NCI-H1105 (cell line): ENCODE measurements at places on chromosomes 2 and 18.

DNA sequence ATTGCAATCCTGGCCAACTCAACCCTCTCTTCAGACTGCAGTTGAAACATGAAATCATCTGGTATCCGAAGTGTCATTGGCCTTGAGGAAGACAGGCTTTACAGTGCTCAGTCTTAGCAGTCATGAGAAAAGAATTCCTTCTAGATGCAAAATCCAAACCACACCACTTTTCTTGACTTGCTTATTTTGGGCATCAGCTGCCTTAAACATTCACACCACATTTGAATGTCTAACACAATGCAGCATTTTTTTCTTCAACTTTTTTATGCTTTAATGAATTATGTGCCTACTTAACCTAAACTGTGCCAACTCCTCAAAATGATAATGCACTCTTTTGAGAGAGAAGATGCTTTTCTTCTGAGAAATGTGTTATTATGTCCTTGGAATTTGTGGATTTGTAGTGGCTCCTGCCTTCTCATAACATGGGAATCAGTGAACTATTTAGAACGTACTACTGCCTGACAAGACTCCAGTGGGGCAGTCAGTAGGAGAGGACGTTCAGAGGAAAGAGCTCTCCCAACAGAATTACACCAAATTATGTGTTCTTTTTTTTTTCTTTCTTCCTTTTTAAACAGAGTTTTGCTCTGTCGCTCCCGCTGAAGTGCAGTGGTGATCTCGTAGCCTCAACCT, 3.2 kb upstream of the FAM98A start:
- no peak for DNase-seq

GRCh38 chr2:94987074-94988020, 38.2 kb upstream of the MAL start:
- no peak for DNase-seq

GRCh38 chr2:23782646-23783045, 144.3 kb downstream of the ATAD2B start:
- DNase-seq, result no peak

DNA sequence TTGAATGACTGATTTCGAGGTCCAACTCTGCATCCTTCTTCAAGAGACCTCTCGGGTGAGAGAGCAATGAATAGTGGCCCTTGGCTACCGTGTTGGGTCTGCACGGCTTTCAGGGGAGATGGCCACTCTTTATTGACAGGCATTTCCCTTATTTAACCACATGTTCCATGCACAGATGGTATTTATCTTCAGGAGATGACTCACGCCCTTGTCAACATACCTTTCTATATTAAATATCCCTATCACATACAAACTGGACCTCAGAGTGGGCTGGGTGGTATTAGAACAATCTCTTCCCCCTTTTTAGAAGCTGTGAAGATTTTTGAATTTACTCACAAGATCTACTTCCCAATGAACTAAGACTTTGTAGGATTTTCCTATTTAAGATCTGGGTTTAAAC, 109.6 kb upstream of the CDC42EP3 start:
- no peak for DNase-seq

GRCh38 chr18:28666216-28666615, 489.3 kb upstream of the CDH2 start:
- DNase-seq, result peak; percentile 15

GRCh38 chr2:168518555-168519066, 62.5 kb downstream of the CERS6 start:
- DNase-seq, result no peak

- DNase-seq, result no peak
Observed at GRCh38 chr2:64992218-64992617, 3.0 kb downstream of the SLC1A4 start.

- DNase-seq, result no peak
Observed at GRCh38 chr2:147575106-147575505, 269.7 kb upstream of the ACVR2A start.

DNA sequence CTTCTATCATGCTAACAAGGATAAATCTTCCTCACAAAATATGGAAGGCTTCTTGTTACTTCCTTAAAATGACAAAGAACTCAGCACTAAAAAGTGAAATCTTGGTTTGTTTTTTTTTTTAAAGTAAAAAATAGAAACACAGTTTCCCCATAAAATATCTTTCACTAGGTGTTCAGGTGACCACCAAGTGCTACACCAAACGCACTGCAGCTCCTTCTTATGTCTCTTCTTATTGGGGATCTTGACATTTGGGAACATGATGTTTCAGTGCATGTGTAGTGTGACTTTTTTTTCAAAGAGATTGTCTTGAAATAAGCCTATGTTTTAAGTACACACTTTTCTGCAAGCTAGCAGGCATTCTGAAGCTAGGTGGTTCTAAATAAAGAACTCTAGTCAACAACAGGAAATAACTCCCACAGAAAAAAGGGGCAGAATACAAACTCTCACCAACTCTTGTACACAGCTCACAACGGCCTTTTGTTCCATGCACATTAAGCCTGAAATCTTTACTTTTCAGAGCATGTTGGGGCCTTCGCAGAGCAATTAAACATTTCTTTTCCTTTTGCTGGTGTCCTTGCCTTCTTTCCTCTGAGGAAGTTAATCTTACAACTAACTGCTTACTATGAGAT, 13.2 kb upstream of the SERTAD2 start:
- DNase-seq, result no peak

DNA sequence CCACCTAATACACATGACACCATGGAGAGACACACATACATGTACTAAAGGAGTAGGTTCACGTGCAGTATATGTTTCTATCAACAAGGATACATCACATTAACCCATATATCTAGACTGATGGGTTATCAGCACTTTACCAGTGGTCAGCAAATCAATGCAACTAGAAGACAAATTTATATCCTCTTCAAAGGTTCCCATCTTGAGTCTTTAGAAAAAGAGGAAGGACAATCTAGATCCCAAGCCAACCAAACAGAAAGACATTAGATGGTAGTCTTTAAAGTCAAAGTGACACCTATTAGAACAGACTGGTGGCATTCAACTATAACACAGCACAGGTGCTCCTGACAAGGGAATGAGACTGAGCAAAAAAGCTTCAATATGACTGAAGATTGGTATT, 13.8 kb upstream of the SERTAD2 start:
- no peak for DNase-seq
